ENCODE measurements at places on chromosomes 16 and 17.
A peak's percentile ranks its signal among the peaks of the same experiment; 100 is the strongest.

DNA sequence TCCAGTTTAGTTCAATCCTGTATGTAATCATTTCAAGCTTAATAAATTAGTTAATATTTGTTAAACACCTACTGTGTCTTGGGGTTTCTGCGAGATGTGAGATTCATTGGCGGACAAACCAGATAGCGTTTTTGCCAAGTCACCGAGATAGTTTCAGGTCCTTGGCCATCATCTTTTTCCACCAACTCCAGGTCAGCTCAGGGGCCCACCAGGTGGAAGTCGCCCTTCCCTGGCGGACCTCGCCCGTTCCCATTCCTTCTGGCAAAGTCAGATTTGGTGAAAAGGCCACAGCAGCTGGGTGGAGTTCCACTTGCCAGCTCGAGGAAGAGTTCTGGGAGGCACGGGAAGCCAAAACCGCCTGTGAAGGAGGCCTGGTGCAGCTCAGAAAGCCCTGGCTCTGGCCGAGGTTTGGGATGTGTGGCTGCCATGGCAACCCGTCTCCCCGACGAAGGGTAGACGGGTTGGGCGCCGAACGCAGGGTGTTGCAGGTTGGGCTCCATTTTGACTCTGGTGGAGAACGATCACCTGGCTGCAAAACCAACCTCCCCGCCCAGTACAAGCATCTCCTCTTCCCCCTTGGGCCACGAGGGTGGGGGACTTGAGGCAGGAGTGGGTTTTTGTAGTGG, 39.5 kb downstream of the CMIP start:
- DNase-seq, result no peak

GRCh38 chr17:15483431-15483830, 16.0 kb upstream of the CDRT4 start:
- no peak for DNase-seq

DNA sequence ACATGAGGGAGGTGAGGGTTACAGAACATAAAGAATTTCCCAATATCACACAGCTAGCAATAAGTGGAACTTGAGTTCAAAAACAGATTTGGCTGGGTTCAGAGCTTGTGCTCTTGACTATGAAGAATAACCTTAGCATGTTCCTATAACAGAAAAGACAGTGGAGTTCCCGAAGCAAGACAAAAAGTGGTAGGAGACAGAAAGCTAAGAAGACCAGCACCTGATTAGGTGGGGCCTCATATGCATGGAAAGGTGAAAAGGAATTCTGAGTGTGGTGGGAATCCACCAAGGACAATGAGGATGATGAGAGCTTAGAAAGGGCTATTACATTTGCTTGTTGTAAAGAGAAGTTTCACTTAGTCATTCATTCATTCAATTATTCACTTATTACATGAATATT, 26.6 kb upstream of the CDYL2 start:
- no peak for DNase-seq

GRCh38 chr17:43779145-43780125, 658 bp upstream of the DUSP3 start:
- DNase-seq, result no peak

DNA sequence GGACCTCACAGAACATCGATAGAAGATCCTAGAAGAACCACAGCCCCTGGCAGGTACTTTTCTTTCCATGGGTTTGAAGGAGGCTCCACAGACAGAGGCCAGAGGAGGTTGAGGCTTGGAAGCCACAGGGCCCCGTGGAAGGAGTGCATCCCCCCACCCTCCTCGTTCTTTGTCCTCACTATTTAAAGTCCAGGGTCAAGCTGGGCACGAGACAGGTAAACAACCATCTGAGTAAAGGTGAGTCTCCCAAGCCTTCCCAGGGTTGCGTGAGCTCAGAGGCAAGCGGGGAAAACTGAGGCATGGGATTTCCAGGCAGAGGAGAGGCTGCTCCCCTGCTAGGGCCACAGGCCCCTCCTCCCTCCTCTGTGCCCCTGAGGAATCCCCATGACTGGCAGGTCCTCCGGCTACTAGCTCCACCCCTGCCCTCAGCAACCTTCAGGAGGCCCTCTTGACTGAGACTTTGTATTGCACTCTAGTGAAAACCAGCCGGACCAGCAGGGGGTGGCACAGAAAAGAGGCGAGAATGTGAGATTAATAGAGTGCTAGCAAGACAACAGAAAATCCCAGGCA, 927 bp upstream of the SULT1A2 start:
- no peak for DNase-seq

DNA sequence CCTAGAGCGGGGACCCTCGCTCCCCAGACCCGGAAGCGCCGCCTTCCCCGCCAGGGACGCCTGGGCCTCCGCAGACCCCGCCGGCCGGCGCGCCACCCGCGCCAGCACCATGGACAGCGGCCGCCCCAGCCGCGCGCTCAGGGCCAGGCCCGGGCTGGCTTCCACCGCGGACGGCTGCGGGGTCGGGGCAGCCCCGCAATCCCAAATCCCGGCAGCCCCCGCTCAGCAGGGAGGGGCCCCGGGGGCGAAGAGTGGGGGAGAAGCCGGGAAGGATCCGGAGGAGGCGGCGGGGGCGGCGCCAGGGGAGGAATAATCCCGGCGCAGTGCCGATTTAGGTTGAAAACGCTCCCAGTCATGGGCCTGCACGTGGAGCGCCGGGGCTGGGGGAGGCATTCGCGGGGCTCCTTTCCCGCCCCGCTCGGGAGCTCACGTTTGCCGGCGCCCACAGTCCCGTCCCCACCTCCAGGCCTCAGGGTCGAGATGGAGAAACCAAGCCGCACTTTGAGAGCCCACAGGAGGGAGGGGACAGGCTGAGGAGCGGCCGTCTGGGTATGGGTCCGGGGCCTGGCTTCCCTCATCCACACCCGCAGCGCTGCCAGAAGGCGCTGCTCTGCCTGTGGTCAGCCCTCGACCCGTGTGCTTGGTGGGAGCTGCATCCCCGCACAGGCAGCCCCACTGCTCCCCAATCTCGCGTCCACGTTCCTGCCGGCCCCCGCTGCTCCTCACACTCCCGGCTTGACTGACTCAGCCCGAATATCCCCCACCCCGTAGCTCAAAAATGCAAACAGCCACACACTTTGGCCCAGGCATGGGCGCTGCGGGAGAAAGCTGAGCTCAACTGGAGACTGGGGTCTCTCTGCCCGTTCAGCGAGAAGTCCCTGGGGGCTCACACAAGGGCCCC, 4.7 kb downstream of the FBXL16 start:
- no peak for DNase-seq

GRCh38 chr17:34793231-34793908, 167.9 kb downstream of the CCT6B start:
- no peak for DNase-seq

GRCh38 chr16:49749816-49750215, 106.1 kb downstream of the ZNF423 start:
- DNase-seq, result no peak

DNA sequence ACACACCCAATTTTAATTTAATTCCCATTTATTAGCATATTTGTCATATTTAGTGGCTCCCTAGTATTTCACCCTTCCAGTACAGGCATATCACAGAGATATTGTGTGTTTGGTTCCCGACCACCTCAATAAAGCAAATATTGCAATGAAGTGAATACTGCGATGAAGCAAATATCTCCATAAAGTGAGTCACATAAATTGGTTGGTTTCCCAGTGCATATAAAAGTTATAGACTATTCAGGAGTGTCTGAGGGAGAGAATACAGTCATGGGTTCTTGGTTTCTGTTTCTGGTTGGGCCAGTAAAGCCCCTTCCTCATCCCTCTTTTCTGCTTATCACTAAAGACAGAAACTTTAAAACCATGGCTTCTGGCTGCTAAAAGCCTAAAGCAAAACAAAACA, 295.4 kb upstream of the AXIN2 start:
- no peak for DNase-seq

GRCh38 chr17:1829592-1830257, at the start of the genes RPA1 and SMYD4:
Gene RPA1 (plus strand): TSS chr17:1830005. CDS start chr17:1830094, 89 bp downstream.
Gene SMYD4 (minus strand): TSS chr17:1829902. CDS start chr17:1827994, 1,908 bp downstream.
- peak; percentile 45 for DNase-seq

DNA sequence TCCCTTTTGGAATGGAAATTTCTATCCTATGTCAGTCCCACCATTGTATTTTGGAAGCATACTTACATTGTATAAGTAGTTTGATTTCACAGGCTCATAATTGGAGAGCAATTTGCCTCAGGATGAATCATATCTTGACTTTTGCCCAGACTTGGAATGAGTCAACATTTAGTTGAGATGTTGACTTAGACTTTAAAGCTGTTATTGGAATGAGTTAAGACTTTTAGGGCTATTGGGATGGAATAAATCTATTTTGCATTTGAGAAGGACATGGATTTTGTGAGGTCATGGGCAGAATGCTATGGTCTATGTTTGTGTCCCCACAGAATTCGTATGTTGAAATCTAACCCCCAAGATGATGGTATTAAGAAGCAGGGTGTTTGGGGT, 12.2 kb upstream of the ZNF594 start:
- DNase-seq, result peak; percentile 17

DNA sequence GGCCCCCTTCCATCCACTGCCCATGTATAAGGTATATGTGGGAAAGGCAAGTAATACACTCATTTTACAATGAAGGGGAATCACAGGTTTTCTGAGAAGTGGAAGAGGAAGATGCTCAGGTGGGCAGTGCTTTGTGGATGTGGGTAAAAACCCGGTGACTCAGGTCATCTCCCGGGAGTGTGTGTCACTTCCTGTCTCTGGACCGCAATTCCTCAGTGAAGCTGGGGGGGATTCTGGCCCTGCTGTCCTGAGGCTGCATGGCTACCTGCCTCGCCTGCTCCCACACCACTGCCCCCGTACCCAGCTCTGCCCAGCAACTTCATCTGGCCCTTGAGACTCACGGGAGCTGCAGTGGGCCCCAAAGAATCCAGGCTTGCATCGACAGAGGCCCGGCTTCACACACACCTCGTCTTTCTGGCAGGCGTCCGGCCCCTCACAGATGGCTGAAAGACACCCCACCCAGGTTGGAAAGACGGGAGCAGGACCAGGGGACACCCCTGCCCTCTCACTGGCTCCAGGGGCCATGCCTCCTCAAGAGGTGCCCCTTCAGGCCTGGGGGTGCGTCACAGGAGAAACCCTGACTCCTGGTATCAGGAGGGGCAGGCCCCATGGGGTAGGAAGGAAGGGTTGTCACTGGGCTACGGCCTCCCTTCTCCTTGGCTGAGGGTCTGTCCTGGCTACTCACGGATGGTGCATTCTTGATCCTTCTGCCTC, 882 bp downstream of the SCARF1 start:
- DNase-seq, result no peak

DNA sequence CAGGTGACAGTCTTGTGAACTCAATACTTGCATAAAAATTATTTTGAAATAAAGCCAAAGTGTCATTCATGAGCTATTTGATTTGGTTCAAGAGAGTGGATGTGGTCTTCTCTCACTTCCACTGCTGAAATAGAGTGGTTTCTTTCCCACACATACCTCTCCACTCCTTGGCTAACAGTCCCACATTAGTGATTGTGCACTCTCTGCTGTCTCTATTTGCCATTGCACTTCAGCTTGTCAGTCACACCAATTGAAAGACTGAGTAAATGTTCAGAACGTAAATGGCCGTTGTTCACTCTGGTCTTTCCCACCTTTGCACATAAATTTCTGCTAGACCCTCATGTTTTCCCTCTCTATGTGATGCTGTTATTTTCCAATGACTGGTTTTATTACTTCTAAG, 197.5 kb downstream of the FTO start:
- DNase-seq, result no peak

- no peak for DNase-seq
Measured at GRCh38 chr17:50015146-50015545, 20.1 kb upstream of the DLX3 start.

GRCh38 chr17:34312080-34312479, 7.2 kb upstream of the CCL8 start:
- DNase-seq, result peak; percentile 86

GRCh38 chr16:78461087-78461486, 361.6 kb downstream of the WWOX start:
- DNase-seq, result no peak

GRCh38 chr16:49274591-49274990, 7.0 kb downstream of the CBLN1 start:
- DNase-seq, result no peak

- no peak for DNase-seq
Measured at GRCh38 chr16:82846806-82847205, 220.0 kb downstream of the CDH13 start.

DNA sequence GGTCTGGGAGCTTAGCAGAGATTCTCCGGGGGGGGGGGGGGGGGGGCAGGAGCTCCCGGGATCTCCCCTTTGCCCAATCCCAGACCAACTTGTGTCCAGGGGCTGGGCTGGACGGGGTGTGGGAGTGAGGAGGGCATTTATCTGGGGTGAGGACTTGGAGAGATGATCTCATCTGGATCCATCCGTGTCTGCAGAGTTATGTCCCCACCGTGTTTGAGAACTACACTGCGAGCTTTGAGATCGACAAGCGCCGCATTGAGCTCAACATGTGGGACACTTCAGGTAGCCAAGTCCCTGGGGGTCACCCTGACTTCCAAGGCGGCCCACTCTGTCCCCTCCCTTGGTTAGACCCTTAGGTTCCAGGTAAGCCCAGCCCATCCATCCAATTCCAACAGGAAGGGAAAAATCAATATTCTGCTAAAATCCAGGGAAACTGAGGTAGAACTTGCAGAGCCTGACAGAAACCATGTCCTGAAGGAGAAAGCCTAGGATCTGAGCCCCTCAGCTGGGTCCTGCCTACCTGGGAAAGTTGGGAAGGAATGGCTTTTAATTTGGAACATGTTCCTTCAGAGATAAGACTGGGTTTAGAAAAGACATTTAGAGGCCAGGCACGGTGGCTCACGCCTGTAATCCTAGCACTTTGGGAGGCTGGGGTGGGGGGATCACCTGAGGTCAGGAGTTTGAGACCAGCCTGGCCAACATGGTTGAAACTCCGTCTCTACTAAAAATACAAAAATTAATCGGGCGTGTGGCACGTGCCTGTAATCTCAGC, 921 bp downstream of the RND2 start:
- no peak for DNase-seq

DNA sequence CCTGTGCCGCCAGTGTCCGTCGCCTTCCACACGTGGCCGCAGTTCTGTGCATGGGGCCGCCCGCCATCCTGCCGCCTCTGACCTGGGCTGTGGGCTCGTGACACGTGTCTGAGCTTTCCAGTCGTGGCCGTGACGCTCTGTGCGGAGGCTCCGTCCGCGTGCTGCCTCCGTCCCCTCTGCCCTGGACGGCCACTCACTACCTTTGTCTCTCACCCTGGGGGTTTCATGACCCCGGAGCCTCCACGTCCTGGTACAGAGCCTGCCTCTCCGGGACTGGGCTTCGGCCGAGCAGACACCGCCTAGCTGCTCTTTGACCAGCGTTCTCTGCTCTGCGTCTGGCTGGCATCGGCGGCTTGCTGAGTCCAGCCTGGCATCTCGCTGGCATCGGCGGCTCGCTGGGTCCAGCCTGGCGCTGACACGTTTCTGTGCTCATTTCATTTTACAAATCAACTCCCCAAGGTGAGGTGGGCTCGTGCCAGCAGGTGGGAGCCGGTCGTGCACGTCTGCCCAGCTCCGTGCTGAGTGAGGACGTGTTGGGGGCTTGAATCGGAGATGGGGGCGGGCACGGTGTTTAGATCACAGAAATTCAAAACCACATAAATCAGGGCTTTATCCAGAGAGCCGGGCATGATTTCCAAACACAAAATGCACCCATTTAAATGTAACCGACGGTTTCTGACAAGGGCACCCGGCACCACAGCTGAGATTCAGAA, 44.3 kb upstream of the GNG13 start:
- DNase-seq, result no peak

- DNase-seq, result peak; percentile 33
Measured at GRCh38 chr17:42276609-42277341, 584 bp upstream of the STAT5B start.
